ENCODE measurements at places on chromosomes 5 and 9.

- DNase-seq = no peak
These were observed 797 bp upstream of the FBXO38 start for GRCh38 chr5:148382961-148383360.

GRCh38 chr9:84045481-84046097 lies 65.0 kb downstream of the RMI1 start:
- no peak for DNase-seq

DNA sequence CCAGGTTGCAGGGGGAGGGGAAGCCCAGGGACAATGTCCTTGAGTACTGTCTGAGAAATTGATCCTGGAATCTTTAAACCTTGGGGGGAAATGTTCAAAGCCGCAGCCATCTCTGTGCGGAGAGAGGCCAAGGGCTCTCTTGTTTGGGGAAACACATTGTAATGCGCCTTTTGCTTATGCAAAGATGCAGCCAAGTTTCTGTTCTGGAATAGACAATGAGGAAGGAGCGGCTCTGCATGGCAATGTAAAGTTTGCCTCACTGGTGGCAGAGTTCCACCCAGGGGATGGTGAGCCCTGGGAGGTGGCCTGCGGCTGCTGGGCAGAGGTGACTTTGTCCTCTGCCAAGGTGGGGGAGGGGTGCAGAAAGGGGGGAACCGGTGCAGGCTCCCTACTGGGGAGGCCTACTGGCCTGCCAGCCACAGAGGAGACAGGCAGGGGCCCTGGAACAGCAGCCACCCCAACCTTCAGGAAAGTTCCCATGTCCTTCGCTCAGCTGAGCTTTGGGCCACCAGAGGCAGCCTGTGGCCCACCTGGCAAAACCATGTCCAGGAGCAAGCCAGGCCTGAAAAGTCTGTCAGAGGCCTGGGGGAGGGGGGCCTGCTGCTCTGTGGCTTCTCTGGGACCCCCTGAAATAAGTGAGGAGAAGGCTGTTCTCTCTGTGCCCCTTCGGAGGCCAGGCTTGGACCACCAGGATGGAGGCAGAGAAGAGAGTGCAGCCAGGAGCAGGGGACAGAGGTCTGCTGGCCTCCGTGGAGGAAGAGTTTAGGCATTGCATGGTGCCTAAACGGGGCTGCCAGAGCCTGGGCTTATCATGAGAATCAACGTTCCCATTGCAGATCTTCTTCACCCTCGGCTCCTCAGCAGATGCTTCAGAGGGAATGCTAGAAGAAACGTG lies 127.8 kb downstream of the ZNF354C start:
- no peak for DNase-seq

DNA sequence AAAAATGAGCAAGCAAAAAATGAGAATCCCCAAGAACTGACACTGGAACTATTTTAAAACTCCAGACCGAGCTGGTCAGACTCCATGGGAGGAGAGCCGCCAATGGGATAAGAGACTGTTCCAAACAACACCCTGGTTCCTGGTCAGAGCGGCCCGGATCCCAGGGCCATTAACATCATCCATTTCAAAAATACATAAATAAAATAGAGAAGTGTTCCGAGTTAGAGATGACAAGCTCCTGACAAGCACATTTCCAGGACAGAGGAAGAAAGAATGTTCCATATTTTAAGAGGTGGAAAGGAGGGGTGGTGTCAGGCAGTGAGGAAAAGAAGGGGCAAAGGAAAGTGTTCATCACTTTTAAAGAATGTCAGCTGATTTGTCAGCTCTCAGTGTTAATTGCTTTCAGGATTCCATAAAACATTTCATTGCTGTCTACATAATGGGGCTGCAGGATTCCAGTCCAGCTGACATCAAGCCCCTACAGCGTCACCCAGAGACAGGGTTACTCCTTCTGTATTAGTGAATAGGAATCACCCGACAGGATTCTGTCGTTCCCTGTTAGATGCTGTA lies 202.5 kb upstream of the TRIM32 start:
- DNase-seq = no peak

DNA sequence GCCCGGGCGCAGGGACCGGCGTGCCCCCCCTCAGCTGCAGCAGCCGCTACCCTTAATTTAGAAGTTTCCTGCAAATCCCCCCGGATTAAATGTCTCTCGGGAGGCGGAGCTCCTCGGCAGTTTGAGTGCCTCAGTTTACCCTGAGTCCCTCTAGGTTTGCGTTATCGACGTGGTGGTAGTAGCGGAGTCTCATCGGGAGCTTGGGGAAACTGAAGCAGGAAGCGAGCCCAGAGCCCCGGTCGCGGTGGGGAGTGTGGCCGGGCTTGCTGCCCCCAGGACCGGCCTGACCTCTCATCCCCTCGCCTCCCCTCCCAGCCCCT lies 529 bp upstream of the TPM2 start:
- no peak for DNase-seq

GRCh38 chr5:154771383-154771901 lies 16.3 kb downstream of the LARP1 start:
- peak; percentile 85 for DNase-seq
